ENCODE measurements at places on chromosomes 5 and 9.

GRCh38 chr5:134028496-134028895 is 23.7 kb upstream of the VDAC1 start:
- no peak for DNase-seq

- DNase-seq: no peak
Measured at GRCh38 chr5:172150514-172151425, 37.3 kb downstream of the STK10 start.

DNA sequence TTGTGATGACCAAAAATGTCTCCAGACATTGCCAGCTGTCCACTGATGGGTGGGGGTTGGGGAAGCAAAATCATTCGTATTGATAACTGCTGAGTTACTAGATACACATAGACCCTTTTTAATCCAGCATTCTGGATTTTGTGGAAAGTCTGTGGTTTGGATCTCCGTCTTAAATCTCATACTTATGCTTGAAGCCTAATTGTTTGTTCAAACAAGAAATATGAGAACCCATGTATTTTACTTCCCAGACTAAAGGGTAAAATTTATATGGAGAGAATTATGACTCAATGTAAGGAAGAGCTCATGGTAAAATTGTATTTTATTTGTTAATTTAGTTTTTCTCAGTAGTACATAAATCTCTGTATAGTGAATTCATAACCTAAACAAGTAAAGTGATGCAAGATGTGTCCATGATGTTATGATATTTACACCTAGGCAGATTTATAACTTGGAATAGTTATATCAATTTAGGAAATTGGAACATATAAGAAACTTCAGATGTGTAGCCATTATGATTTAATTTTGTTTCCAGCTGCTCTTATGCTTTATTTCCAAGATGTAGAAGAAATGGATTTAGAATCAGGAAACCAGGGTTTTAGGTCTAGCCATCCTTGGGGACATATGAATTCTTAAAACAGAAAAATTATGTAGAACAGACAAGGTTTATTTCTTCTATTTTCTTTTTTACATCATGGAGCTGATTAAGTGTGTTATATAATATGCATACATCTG is 4.5 kb upstream of the OGN start:
- DNase-seq: no peak

DNA sequence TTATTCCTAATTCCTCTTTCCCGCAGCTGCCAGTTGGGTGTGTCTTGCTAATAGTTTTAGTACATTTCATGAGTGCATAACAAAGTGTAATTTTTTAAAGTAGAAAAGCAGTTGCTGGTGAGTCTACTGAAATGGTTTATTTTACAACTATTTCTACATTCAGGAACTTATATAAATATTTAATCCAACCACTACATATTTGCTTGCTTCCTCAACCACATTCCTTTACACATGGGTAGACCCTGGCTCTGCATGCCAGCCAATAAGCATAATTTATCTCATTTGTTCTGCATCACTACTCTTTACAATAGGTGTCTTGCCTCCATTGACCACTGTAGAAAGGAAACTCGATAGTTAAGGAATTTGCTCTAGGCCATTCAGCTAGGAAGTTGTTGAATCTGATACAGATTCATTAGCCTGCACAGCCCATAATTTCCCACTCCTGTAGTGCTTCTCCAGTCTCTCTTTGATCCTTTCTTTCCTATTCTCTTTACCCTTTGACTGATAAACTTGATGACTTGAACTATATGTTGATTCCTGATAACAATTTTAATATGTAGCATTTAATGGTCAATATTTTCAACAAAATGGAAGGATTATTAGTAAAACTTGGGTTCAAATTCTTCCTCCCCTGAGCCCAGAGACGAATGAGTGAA is 342.5 kb upstream of the ACTBL2 start:
- DNase-seq: no peak

- no peak for DNase-seq
Measured at GRCh38 chr9:117303643-117304230, 111.1 kb downstream of the ASTN2 start.

Measured in ecto neural progenitor cell (in vitro differentiated cells).